T-helper 2 cell (primary cell): ENCODE measurements at places on chromosomes 12 and 14.

DNA sequence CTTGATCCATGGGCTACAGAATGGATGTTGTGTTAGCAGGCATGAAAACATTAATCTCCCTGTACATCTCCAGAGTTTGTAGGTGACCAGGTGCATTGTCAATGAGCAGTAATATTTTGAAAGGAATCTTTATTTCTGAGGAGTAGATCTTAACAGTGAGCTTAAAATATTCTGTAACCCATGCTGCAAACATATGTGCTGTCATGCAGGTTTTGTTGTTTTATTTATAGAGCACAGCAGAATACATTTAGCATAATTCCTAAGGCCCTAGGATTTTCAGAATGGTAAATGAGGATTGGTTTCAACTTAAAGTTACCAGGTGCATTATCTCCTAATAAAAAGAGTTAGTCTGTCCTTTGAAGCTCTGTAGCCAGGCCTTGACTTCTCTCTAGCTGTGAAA lies 3.5 kb upstream of the FITM1 start:
- no peak for DNase-seq

GRCh38 chr12:133234971-133235370 lies 706 bp downstream of the ANHX start:
- no peak for DNase-seq

DNA sequence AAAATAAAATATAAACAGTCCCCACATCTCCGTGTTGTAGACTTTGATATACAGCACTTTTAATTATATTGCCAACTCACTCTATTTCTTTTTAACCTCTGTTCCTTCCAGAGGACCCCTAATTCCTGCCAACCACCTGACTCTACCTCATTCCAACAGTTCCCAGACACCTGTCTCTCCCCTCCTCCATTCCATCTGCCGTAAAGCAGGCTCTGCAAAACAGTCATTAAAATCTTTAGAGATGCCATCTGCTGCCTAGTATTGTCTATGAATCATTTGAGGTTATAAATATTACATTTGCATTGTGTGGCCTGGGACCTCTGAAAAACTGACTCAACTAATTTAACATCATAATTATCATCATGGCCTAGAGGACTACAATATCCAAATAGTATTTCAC lies 148.8 kb upstream of the DCN start:
- no peak for DNase-seq

DNA sequence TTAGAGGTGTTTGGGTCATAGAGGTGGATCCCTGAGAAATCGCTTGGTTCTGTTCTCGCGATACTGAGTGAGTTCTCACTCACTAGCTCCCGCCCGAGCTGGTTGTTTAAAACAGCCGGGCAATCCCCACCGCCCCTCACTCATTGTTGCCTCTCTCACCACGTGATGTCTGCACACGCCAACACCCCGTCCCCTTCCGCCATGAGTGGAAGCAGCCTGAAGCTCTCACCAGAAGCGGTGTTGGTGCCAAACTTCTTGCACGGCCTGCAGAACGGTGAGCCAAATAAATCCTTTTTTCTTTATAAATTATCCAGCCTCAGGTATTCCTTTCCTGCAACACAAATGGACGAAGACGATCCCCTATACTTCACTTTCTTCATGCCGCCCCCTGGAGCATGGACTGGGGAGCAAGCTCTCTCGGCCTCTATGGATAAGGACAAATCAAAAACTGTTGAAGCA lies 45.4 kb upstream of the CCND2 start:
- no peak for DNase-seq

DNA sequence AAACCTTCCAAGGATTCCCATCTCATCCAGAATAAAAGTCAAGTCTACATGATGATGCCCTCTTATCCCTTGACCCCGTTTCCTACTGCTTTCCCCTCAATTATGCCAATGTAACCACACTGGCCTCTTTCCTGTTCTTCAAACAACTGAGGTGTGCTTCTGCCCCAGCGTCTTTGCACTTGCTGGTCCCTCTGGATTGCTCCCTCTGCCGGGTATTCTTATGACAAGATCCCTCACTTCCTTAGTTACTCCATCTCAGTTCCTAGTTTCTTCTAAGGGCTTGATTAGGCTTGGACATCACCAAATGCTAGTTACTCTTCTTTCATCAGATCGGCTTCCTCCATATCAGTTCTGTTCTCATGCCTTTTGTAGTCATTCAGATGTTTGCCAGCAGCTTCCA lies 32.7 kb upstream of the PELI2 start:
- DNase-seq, result no peak

DNA sequence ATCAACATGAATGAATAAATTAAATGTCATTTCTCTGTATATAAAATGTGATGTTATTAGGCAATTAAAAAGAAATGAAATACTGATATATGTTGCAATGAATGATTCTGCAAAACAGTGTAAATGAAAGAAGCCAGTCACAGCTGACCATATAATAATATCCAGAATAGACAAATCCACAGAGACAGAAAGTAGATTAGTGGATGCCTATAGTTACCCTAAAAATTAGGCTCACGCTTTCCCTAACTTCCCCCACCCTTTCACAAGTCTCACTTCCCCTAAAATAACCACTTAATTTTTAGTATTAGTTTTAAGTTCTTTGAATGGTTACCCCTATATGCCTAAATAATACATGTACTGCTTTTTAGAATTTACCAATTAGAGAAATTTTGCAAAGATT lies 348.9 kb upstream of the FAR2 start:
- no peak for DNase-seq

DNA sequence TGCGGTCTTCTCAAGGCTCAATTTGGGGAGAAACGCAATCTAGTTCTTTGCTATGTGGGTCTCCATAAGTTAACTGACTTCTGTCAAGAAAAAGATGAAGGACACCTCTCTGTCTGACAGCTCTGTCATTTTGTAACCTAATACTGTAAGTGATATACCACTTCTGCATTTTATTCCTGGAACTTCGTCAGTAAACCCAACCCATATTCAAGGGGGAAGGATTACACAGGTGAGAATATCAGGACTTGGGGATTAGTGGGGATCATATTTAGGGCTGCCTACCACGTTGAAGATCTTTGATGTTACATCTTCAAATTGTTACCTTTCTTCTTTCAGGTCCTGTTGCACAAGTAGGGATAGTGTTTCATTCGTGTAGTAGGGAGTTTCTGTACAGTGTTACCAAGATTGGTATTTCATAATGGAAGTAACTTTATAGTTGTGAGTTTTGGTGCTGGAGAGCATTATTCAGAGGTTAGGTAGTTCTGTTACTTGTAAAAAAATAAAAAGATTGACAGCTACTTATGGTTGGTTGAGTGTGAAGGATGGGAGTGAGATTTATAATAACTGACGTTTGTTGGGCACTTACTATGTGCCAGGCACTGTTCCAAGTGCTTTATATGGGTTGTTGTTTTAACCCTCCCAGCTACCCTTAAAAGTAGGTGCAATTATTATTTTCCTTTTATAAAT lies 1.6 kb downstream of the TMEM260 start:
- DNase-seq, result no peak

DNA sequence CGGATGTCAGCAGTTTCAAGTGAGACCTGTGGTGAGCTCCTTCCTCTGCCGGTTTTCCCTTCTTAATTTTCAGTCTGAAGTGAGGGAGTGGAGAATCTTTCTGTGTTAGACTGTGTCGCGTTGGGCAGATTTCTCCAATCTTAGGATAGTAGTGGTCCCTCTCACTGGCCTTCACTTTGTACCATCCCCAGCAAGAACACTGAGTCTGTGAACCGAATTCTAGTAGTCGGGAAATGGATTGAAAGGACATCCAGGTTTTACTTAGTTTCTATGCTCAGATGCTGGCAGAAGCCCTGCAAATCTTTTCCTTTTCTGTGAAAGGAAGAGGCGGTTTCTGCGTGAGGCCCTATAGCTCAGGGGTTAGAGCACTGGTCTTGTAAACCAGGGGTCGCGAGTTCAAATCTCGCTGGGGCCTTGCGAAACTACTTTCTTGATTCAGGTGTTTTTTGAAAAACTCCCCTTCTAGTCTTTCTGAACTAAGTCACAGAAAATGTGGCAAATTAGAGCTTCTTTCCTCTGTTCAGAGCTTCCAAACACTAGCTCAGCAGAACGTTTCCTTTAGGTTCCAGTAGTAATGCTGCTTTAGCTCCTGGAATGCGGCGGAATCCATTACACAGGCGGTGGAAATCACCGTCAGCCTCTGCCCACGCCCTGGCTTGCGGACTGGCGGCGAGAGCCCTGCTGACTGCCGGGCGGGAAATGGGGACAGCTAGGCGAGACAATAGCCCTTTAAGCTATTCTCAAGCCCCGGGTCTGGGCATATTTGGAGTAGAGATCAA lies 2.8 kb upstream of the RNASE4 start:
- DNase-seq, result peak; percentile 84

DNA sequence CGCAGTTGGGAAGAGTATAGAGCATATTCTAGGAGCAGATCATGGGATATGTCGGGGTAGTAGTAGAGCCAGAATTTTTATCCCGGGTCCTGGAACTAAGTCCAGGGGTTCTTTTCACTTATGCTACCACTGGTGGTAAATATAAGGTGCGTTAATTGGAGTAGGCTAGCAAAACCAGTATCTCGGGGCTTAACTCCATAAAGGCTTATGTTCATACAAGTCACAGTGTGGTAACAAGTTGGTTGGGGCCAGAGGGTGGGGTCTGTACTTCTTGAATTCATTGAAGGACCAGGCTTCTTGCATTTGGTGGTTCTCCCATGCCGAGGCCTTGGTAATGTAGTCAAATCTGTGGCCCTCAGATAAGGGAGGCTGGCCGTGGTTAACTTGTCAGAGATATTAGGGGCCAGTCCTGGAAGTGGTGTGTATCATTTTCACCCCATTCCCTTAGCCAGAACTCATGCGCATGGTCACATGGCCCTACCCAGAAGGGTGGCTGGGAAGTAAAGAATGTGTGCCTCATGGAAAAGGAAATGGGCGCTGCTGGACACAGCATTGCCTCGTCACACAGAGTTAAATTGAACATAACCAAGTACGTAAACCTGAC lies 1.5 kb upstream of the ZNF641 start:
- no peak for DNase-seq

GRCh38 chr12:46933947-46934346 lies 108.2 kb upstream of the SLC38A4 start:
- DNase-seq, result no peak

GRCh38 chr14:63910583-63911363 lies 58.0 kb downstream of the SYNE2 start:
- DNase-seq, result no peak

- DNase-seq, result no peak
Observed at GRCh38 chr12:91009319-91009950, 4.7 kb upstream of the EPYC start.

- no peak for DNase-seq
Observed at GRCh38 chr12:110023059-110023980, 24.1 kb downstream of the ANKRD13A start.

DNA sequence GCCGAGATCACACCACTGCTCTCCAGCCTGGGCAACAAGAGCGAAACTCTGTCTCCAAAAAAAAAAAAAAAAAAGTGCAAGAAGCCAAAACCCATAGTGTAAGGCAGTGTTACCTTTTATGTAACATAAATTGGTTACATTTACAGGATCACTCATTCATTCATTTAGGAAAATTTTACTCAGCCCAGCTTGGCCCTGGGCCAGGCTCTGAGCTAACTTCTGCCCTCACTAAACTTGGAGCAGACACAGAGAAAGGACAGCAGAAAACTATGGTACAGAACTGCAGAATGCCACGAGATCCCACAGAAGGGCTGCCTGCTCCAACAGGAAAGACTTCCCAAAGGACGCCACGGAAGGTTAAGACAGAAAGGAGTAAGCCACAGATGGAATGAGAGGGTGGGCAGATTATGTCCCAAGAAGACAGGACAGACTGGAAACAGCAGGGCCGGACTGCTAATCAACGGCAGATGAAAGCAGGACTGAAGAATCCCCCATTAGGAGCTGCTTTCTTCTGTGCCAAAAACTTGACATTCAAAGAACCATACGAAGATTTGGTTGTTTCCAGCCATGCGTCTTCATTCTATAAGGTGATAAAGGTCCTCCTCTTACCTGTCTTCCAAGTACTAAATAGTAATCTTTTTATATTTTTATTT lies 18.9 kb downstream of the PPP1R13B start:
- DNase-seq, result no peak

GRCh38 chr12:88036353-88036965 lies 7.3 kb upstream of the C12orf50 start:
- DNase-seq, result no peak

GRCh38 chr12:71449373-71450070 lies 9.9 kb downstream of the LGR5 start:
- DNase-seq, result no peak

DNA sequence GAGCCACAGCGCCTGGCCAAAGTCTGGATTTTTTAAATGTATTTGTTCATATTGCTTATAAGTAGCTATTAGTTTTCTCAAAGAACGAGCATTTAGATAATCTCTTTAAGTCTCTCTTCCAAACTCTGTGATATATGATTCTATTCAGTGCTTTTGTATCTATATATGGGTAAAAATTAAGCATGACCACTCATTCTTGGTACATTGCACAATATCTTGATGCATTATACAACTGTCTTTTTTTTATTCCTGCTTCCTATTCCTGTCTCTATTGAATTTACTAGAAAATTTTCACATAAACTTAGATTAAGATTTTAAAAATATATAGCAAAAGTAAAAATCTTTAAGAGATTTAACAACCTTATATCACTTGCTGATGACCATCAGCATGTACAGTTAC lies 29.1 kb downstream of the SOCS2 start:
- DNase-seq, result no peak

DNA sequence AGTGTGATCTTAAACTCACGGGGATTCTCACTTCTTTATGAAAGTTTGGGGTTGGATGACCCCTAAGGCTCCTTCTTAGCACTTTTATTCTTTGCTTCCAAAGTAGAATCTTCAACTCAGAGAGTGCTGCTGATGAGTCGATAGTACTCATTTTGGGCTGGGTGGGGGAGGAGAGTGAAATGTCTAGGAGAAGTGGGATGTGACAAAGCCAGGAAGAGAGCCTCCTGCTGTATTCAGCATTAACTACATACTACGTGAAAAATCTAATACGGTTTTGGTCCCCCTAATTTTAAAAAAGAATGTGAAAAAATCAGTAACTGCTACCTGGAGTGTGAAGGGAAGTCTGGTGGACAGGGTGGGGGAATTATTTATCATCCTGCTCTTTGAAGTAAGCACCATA lies 148.3 kb downstream of the SAMD4A start:
- DNase-seq, result no peak

DNA sequence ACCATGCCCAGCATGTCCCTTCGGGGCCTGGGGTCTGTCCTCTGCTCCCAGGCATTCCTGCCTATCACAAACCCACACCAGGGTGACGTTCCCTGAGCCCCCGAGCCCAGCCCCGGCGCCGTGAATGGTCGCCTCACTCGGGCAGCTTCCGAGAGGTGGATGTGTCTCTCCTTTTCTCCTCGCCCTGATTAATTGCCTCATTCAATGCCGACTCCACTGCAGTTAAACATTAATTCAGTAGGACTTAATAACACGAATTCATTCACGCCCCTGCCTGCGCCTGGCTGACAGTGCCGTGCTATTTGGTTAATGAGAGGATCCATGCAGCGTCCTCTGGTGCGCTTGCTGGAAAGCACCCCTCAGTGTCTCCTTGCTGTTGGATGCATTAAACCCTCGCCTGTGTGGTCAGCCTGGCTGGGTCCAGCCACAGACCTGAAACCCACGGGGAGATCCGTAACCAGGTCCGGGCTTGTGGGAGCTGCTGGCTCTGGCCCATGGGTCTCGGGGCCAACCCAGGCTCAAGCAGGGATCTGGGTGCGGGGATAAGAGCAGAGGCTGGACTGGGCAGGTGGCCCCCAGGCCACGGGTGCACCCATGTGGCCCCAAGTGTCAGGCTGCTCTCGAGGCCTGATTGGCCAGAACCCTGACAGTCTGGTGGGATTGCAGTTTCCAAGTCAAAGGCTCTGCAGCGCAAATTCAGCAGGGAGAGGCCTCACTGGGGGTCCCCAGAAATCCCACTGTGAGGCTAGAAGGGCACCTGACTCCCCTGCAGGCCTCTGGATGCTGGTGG lies 55.4 kb downstream of the FBRSL1 start:
- DNase-seq, result no peak
